A549 treated with Hydrocortisone at 1 μM for 4 hours (cell line): ENCODE measurements at places on chromosomes 11 and 22. TPM values are rescaled to one million over a fixed set of nuclear protein-coding genes. Genes with fewer than 3 reads are reported as not detected.

F2 gene
- total RNA-seq = 1.7 to 3.3 TPM (median 2.3 TPM) in 5 replicates

ARHGAP8 gene
- 1.1 to 3.0 TPM (median 2.1 TPM) in 5 replicates for total RNA-seq

PACS1 gene
- total RNA-seq = 57.6 to 92.8 TPM (median 81.4 TPM) in 5 replicates

PSMA1 gene
- total RNA-seq = 184 to 194 TPM (median 186 TPM) in 5 replicates

ZNHIT2 gene
- 13.2 to 22.8 TPM (median 20.4 TPM) in 5 replicates for total RNA-seq

GPR152 gene
- 0.07 TPM in 1 of 5 replicates, not detected in the others for total RNA-seq

OVOL1 gene
- total RNA-seq = 0.03 to 0.13 TPM (median 0.08 TPM) in 3 of 5 replicates, not detected in the others

NAALAD2 gene
- total RNA-seq = 0.03 TPM in 1 of 5 replicates, not detected in the others

P2RX3 gene
- 0.07 to 0.32 TPM (median 0.23 TPM) in 5 replicates for total RNA-seq

SLCO2B1 gene
- total RNA-seq = 3.0 to 5.2 TPM (median 3.6 TPM) in 5 replicates

AQP11 gene
- 1.2 to 1.9 TPM (median 1.3 TPM) in 5 replicates for total RNA-seq

TRIM34 gene
- 2.6 to 4.0 TPM (median 3.2 TPM) in 5 replicates for total RNA-seq
